ENCODE measurements at places on chromosomes 6 and 20. TPM values are rescaled to one million over a fixed set of nuclear protein-coding genes. Genes with fewer than 3 reads are reported as not detected.

GRCh38 chr6:158780246-158780884 is 38.8 kb downstream of the EZR start:
- peaks cover 6% of the 10 kb centered on the region for H3K4me1 ChIP-seq
- H3K36me3 ChIP-seq, result peaks cover 41% of the 10 kb centered on the region
- no peaks in the 10 kb centered on the region for H3K27me3 ChIP-seq
- no peak overlapping the region for H3K4me3 ChIP-seq

Gene MLN
- total RNA-seq, result not detected

- peaks cover 3% of the 10 kb centered on the region for H3K36me3 ChIP-seq
These were observed 425 bp downstream of the FOXA2 start for GRCh38 chr20:22583773-22584521.

Gene SLC13A3
- 2.1 TPM for total RNA-seq

GRCh38 chr20:52031563-52032303 is 159.8 kb downstream of the ZFP64 start:
- DNase-seq, result no peak
- H3K36me3 ChIP-seq, result no peaks in the 10 kb centered on the region
- peak overlapping the region; percentile 15 for H3K4me3 ChIP-seq

GRCh38 chr6:108793516-108794251 is 54.5 kb upstream of the ARMC2 start:
- peaks cover 4% of the 10 kb centered on the region for H3K36me3 ChIP-seq
- no peak for DNase-seq
- no peak overlapping the region for H3K4me3 ChIP-seq
- H3K27ac ChIP-seq, result no peak overlapping the region
- H3K4me1 ChIP-seq, result no peaks in the 10 kb centered on the region

Gene ABHD16B
- not detected for total RNA-seq

DNA sequence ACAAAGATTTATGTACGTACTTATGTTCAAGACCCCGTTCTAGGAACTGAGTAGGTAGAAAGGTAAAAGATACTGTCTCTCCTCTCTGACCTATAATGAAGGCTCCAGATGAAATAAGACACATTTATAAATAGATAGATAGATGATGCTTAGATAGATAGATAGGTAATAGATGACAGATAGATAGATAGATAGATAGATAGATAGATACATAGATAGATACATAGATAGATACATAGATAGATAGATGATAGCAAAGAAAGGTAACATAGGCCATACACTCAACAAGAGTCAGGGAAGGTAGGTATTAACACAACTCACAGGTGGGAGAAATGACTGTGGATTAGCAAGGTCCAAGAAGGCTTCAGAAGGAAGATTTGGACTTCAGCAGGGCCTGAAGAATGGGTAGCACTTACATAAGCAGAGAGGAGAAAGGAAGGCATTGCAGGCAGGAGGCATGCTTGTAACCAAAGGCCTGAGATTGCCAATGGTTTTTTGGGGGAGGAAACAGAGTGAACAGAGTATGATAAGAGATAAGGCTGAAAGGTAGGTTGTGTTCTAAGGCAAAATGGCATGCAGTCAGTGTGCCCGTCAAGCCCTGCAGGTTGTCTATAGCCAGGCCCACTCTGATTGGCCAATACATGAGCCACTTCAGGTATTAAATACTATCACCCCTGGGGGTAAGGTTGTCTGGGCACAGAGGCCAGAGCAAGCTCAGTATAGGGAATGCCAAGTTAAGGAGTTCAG is 7.7 kb upstream of the MYB start:
- no peaks in the 10 kb centered on the region for H3K27me3 ChIP-seq
- H3K4me3 ChIP-seq, result no peak overlapping the region
- H3K27ac ChIP-seq, result no peak overlapping the region
- H3K4me1 ChIP-seq, result no peaks in the 10 kb centered on the region
- no peak for DNase-seq

- H3K4me1 ChIP-seq, result peaks cover 53% of the 10 kb centered on the region
- DNase-seq, result no peak
- H3K36me3 ChIP-seq, result no peaks in the 10 kb centered on the region
These were observed 220.7 kb upstream of the CITED2 start for GRCh38 chr6:139595183-139595582.

- H3K27me3 ChIP-seq, result peaks cover 6% of the 10 kb centered on the region
- H3K27ac ChIP-seq, result no peak overlapping the region
- peaks cover 15% of the 10 kb centered on the region for H3K4me1 ChIP-seq
- DNase-seq, result no peak
These were observed 19.1 kb upstream of the PRDM1 start for GRCh38 chr6:106066989-106067388.

DNA sequence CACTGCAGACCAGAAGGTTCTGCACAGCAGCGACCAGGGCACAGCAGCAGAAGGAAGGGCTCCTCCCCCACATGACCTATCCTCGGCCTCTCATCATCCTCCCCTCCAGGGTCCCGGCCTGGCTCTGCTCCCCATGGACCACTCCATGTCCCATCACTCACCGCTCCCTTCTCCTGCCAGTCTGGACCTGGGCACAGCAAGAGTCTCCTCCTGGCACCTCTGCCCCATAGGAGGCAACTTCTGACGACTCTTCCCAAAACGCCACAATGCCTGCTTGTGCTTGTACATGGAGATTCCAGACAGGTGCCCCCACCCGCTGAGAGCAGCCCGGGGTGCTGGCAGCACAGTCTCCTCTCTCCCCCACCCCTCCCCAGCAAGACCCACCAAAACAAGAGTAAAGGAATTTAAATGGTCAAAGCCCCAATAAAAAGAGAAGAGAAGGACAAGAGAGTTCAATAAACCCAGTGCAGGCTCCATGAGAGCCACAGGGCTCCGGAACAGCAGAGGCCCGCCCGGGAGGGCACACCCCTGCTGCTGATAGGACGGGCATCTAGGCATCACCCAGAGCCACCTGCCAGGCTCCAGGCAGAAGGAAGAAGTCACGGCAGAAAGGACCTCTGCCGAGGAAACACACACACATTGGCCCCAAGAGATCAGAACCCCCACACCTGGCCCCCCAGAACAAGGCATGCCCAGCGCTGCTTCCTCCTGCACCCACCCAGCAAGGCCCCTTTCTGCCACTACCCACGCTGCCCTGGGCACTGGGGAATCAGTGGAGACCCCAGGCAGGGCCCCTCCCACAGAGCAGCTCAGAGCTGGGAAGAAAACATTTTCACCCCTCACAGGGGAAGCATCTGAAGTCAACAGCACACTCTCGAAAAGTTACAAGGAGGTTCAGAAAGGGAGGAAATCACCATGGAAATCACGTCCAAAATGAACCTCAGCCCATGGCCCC is 15.2 kb downstream of the TAF4 start:
- H3K27me3 ChIP-seq, result no peaks in the 10 kb centered on the region
- no peaks in the 10 kb centered on the region for H3K36me3 ChIP-seq
- peaks cover 13% of the 10 kb centered on the region for H3K4me1 ChIP-seq
- H3K4me3 ChIP-seq, result no peak overlapping the region
- H3K27ac ChIP-seq, result no peak overlapping the region

Gene ZNF76
- 29.3 TPM for total RNA-seq

DNA sequence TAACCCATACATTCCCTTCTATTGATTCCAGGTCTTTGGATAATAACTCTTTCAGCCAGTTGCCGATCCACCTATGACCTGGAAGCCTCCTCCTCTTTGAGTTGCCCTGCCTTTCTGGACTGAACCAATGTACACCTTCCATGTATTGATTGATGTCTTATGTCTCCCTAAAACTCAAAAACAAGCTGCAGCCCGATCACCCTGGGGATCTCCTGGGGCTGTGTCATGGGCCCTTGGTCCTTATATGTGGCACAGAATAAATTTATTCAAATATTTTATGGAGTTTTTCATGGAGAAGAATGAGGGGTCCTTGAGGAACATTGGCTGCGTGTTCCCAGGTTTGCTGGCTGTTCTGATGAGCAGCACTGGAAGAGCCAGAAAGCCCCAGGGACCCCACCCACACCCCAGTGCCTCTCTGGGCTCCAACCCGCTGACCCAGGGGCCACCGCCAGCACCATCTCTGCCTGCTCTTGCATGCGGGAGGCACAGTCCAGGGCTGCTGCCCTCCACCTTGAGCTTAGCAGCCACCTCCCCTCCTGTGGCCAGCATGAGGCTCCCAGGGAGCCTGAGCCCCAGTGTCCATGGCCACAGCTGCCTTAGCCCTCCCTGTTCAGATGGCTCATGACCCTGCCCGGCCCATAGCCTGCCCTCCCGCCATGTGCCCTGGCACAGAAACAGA is 36.5 kb upstream of the CST7 start:
- H3K4me1 ChIP-seq, result no peaks in the 10 kb centered on the region
- no peak overlapping the region for H3K27ac ChIP-seq
- H3K36me3 ChIP-seq, result no peaks in the 10 kb centered on the region
- peaks cover 11% of the 10 kb centered on the region for H3K27me3 ChIP-seq

- H3K36me3 ChIP-seq, result peaks cover 6% of the 10 kb centered on the region
- H3K27me3 ChIP-seq, result no peaks in the 10 kb centered on the region
- DNase-seq, result no peak
- H3K4me1 ChIP-seq, result peaks cover 11% of the 10 kb centered on the region
- no peak overlapping the region for H3K4me3 ChIP-seq
These were observed 7.3 kb downstream of the ZKSCAN3 start for GRCh38 chr6:28357036-28357435.

GRCh38 chr20:23870461-23870860 is 9.1 kb downstream of the CST5 start:
- no peaks in the 10 kb centered on the region for H3K4me1 ChIP-seq
- H3K36me3 ChIP-seq, result no peaks in the 10 kb centered on the region
- H3K27me3 ChIP-seq, result peaks cover 22% of the 10 kb centered on the region
- DNase-seq, result no peak

DNA sequence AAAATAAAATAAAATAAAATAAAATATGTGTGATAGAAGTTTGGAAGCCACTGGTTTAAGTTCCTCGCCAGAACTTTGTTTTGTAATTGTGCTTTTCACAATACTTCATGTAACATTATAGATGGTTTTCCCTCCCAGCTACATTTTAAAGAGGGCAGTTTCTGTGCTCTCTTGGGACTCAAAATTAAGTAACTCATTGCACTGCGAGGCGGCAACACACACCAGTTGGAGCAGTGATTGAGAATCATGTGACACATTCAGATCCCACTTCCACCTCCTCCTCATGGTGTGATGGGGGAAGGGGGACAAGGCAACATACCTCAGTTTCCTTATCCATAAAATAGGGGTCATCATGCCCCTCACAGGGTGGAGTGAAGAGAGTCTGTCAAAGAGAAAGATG is 7.5 kb downstream of the C2 start:
- no peak overlapping the region for H3K27ac ChIP-seq
- H3K36me3 ChIP-seq, result no peaks in the 10 kb centered on the region
- no peak for DNase-seq
- H3K27me3 ChIP-seq, result peaks cover 13% of the 10 kb centered on the region

Gene TREML1
- total RNA-seq, result not detected

Gene AKIRIN2
- 68.1 TPM for total RNA-seq

GRCh38 chr6:39204646-39205244 is 24.5 kb downstream of the KCNK5 start:
- no peaks in the 10 kb centered on the region for H3K27me3 ChIP-seq
- no peaks in the 10 kb centered on the region for H3K4me1 ChIP-seq
- no peak for DNase-seq
- H3K27ac ChIP-seq, result no peak overlapping the region
- no peak overlapping the region for H3K4me3 ChIP-seq
- no peaks in the 10 kb centered on the region for H3K36me3 ChIP-seq

GRCh38 chr6:52403627-52404026 is 16.5 kb upstream of the EFHC1 start:
- no peak for DNase-seq
- H3K4me3 ChIP-seq, result no peak overlapping the region
- peaks cover 9% of the 10 kb centered on the region for H3K4me1 ChIP-seq
- no peaks in the 10 kb centered on the region for H3K27me3 ChIP-seq
- no peak overlapping the region for H3K27ac ChIP-seq
- peaks cover 14% of the 10 kb centered on the region for H3K36me3 ChIP-seq

GRCh38 chr6:167324111-167324510 is 775 bp upstream of the TTLL2 start:
- H3K36me3 ChIP-seq, result no peaks in the 10 kb centered on the region
- H3K4me1 ChIP-seq, result no peaks in the 10 kb centered on the region
- H3K4me3 ChIP-seq, result no peak overlapping the region
- H3K27ac ChIP-seq, result no peak overlapping the region

DNA sequence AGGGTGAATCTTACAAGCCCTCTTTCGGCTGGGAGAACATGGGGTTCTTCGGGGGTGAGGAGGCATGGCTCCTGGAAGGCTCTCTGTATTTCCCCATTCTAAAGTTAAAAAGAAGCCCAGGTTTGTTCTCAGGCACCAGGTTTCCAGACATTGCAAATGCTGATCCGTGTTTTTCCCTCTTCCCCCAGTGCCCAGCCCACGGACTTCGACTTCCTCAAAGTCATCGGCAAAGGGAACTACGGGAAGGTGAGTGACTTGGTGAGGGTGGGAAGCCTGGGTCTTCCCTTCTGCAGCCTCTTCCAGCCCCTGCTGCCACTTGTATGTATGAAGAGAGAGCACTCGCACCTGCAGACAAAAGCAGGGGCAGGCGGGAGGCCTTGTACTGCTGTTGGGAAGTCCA is 8.7 kb downstream of the SGK2 start:
- no peaks in the 10 kb centered on the region for H3K27me3 ChIP-seq
- H3K4me3 ChIP-seq, result no peak overlapping the region
- DNase-seq, result no peak
- no peaks in the 10 kb centered on the region for H3K4me1 ChIP-seq
- no peaks in the 10 kb centered on the region for H3K36me3 ChIP-seq

GRCh38 chr6:11253594-11253993 is 21.1 kb upstream of the NEDD9 start:
- H3K4me1 ChIP-seq, result peaks cover 47% of the 10 kb centered on the region
- H3K27me3 ChIP-seq, result no peaks in the 10 kb centered on the region
- H3K36me3 ChIP-seq, result no peaks in the 10 kb centered on the region
- H3K4me3 ChIP-seq, result no peak overlapping the region
- no peak for DNase-seq

DNA sequence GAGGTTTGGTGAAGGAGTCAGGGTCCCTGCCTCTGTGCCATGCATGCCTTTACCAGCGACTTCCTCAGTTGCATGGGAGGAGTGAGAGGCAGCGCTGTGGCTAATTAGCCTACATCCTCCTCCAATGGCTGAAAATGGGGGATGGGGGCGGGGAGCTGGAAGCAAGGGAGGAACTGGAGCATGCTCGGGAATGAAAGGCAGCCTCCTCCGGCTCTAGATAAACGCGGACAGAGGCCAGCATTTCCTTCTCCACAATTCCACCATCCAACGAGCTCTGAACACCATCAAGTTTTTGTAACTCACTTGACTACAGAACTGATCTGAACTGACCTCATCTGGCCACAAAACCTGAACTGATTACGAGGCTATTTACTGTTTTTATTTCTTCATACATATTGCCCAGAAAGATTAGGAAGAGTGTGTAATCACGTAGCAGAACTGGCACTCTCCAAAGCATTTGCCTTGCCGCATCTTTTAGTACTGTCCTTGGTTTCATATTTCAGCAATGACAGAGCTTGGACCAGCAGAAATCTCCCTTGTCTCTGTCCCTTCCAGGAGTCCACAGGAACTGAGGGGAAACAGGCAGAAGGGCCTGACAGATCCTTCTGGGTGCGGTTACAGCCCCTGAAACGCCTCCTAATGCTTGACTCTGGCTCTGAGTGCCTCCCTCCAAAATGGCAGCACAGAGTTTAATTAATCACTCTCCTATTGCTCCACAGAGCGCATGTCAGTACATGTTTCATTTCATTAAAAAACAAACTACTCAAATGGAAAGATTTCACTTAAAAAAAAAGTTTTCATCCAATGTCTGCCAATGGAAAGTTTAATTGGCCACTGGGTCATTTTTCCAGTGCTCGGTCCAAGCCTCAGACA is 58.2 kb upstream of the TRAF3IP2 start:
- DNase-seq, result no peak
- H3K27me3 ChIP-seq, result no peaks in the 10 kb centered on the region
- H3K4me1 ChIP-seq, result peaks cover 38% of the 10 kb centered on the region

All from osteocyte (in vitro differentiated cells).